ENCODE measurements at places on chromosomes 7 and 10. TPM values are rescaled to one million over a fixed set of nuclear protein-coding genes. Genes with fewer than 3 reads are reported as not detected.

The HABP2 gene
- not detected for total RNA-seq

The NANOS1 gene
- total RNA-seq = 7.3 TPM

The MNX1 gene
- not detected for total RNA-seq

The SLC26A5 gene
- not detected for total RNA-seq

The MYOZ1 gene
- 0.41 TPM for total RNA-seq

The GRM3 gene
- total RNA-seq = 155 TPM

The PDZD7 gene
- total RNA-seq = 10.2 TPM

The CNPY4 gene
- 17.1 TPM for total RNA-seq

The GJD4 gene
- total RNA-seq = not detected

The IDI2 gene
- not detected for total RNA-seq

The TAS2R40 gene
- not detected for total RNA-seq

The STEAP4 gene
- total RNA-seq = 0.41 TPM

The SLC12A9 gene
- total RNA-seq = 18.3 TPM

The FKBP6 gene
- not detected for total RNA-seq

The GALNT11 gene
- 61.6 TPM for total RNA-seq

The COMMD3 gene
- total RNA-seq = 65.6 TPM

The OTUD1 gene
- total RNA-seq = 16.7 TPM

The MRC1 gene
- total RNA-seq = 3.7 TPM

The CXCL12 gene
- total RNA-seq = 13.9 TPM

The CUL1 gene
- total RNA-seq = 62.8 TPM

The RBM17 gene
- total RNA-seq = 31.8 TPM

The ZNF511 gene
- 7.3 TPM for total RNA-seq

The NPC1L1 gene
- not detected for total RNA-seq

The SAP25 gene
- total RNA-seq = not detected

The ATP6V0A4 gene
- total RNA-seq = 2.4 TPM

The CYP2C9 gene
- not detected for total RNA-seq

The BBIP1 gene
- 67.3 TPM for total RNA-seq

The GHRHR gene
- total RNA-seq = not detected

The TSPAN15 gene
- total RNA-seq = 5.7 TPM

The RBP3 gene
- not detected for total RNA-seq

The NKX2-3 gene
- total RNA-seq = under 0.01 TPM

The HEPACAM2 gene
- total RNA-seq = under 0.01 TPM

The EVX1 gene
- not detected for total RNA-seq

The PNLIPRP1 gene
- total RNA-seq = not detected

The MYO1G gene
- total RNA-seq = 0.41 TPM

The NUTM2E gene
- total RNA-seq = under 0.01 TPM

The TAS2R4 gene
- 2.0 TPM for total RNA-seq

The RPEL1 gene
- total RNA-seq = not detected

The EXOC6 gene
- 113 TPM for total RNA-seq

The LRRC4 gene
- 13.9 TPM for total RNA-seq

The GATA3 gene
- total RNA-seq = not detected

The TACC2 gene
- total RNA-seq = 14.7 TPM

The PRR15 gene
- total RNA-seq = 0.41 TPM

The CUZD1 gene
- 0.41 TPM for total RNA-seq

The GPR146 gene
- total RNA-seq = 0.82 TPM

The SVOPL gene
- total RNA-seq = 0.82 TPM

The NUDT13 gene
- total RNA-seq = 0.41 TPM

The COL28A1 gene
- 0.82 TPM for total RNA-seq

The OR2A42 gene
- under 0.01 TPM for total RNA-seq

The EPO gene
- not detected for total RNA-seq

The GRM8 gene
- total RNA-seq = 2.9 TPM

The VPS37D gene
- 26.1 TPM for total RNA-seq

The TCTN3 gene
- 16.3 TPM for total RNA-seq

The IL2RA gene
- total RNA-seq = not detected

The LBX1 gene
- total RNA-seq = not detected

The CNPY1 gene
- under 0.01 TPM for total RNA-seq

The SH2B2 gene
- 10.2 TPM for total RNA-seq

The LRRD1 gene
- total RNA-seq = 1.2 TPM
